ELF-1 (cell line): ENCODE measurements at places on chromosomes 1 and 21.
A peak's percentile ranks its signal among the peaks of the same experiment; 100 is the strongest.

DNA sequence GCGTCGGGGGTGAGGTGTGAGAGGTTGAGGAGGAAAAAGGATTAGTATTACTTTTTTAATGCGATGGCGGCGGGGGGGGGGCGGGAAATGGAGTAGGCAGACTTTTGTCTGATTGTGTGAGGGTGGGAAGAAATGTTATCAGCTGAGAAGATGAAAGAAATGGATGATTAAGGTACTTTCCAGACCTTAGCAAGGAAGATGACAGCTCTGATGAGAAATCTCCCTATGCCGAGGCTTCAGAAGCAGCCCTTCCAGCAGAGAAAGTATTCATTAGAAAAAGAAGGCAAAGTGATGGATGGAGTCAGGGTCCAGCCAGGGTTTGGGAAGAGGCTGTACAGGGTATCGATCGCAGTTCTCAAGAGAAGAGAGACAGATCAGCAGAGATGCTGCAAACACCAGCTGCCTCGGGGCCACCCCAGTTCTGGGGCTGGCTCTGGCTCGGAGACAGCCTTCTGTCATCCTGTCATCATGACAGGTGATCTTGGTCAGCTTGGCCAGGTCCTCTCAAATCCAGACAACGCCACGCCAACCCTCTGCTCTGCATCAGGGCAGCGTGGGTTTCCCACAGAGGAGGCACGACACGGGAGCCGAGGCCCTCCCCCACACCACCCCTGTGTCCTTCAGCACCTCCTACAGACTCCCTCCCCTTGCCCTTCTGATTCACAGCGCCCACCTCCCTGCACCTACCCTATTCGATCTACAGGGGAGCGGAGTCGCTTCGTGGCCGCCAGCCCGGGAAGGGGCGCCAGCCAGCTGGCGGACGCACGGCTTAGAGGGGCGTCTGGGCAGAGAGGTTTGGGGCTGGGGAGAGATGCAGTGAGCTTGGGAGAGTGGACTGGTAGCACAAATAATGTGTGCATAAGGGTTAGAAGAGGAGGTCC, 674 bp upstream of the ATXN7L2 start:
- peak; percentile 80 for DNase-seq

DNA sequence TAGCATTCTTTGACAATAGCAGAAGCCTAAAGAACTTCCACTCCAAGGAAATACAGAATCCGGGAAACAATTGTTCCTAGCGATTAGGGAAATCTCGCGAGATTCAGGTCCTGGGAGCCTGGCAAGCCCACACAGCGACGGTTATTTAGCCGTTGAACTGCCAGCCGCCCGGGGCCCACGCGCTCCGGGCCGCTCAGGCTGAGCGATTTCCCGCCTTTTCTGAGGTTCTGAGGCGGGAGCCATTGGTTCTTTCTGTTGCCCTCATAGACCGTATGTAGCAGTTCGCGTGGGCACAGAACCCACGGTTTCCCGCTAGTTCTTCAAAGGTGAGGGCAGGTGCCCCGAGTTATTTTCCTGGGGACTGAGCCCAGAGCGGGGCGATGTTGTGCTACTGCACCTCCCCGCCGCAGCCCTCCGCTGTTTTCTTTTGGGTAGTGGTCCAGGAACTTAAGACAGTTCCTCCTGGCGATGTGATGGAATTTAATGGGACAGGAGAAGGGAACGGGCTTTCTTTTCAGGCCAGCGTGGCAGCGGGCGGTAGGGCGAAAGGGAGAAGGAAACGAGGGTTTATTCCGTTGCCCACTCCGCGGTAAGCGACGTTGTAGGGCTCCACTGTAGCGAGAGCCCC, at the start of gene SYCP1:
SYCP1 (plus strand) TSS at position 171 of the 628 bp plus-strand sequence. CDS start 602 bp downstream, outside the sequence.
- DNase-seq = peak; percentile 36

DNA sequence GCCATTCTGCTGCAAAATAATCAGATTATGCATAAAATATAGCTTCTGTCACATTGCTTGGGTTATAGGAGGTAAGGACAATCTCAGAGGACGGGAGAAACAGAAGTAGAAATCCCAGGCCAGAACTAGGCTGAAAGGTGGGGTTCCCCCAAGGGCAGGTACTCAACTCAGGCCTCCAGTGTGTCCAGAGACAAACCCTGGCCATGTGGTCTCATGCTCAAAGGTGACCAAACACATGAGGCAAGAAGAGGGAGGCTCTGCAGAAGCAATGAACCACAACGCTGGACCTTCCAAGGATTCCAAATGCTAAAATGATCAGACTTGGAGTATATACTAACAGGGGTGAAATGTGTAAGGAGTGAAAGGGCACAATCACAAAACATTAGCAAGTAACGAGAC, 103.8 kb downstream of the DMRTB1 start:
- DNase-seq = no peak

GRCh38 chr1:87335175-87335884, 6.7 kb downstream of the LMO4 start:
- DNase-seq = peak; percentile 62

GRCh38 chr1:235416662-235417049, 49.4 kb downstream of the TBCE start:
- no peak for DNase-seq

GRCh38 chr1:198641966-198642668, 3.3 kb downstream of the PTPRC start:
- no peak for DNase-seq

DNA sequence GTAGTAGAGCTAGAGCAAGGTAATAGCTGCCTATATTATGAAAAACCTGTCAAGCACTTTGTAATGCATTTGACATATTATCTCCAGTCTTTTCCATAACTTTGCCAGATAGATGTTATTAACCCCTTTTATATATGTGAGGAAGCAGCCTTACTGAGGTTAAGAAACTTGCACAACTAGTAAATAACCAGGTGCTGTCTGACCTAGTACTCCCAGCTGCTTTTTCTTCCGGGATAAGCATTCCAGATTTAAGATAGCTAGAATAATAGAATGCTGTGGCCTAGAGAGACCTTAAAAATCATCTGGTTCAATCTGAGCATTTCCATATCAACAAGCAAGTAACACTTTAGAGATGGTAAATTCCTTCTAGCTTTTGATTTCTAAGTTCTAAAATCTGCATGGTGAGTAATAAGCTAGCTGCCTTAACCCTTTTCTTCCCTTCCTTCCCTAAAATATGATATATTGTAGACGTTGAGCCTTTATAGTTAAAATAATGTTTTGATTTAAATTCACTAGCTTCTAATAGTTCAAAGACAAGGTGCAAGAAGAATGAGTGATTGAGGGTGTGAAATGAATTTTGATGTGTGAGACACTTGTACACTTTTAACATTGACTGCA, 1.8 kb downstream of the SH3GLB1 start:
- no peak for DNase-seq

GRCh38 chr21:28773036-28773435, 219.6 kb downstream of the LTN1 start:
- DNase-seq = no peak

DNA sequence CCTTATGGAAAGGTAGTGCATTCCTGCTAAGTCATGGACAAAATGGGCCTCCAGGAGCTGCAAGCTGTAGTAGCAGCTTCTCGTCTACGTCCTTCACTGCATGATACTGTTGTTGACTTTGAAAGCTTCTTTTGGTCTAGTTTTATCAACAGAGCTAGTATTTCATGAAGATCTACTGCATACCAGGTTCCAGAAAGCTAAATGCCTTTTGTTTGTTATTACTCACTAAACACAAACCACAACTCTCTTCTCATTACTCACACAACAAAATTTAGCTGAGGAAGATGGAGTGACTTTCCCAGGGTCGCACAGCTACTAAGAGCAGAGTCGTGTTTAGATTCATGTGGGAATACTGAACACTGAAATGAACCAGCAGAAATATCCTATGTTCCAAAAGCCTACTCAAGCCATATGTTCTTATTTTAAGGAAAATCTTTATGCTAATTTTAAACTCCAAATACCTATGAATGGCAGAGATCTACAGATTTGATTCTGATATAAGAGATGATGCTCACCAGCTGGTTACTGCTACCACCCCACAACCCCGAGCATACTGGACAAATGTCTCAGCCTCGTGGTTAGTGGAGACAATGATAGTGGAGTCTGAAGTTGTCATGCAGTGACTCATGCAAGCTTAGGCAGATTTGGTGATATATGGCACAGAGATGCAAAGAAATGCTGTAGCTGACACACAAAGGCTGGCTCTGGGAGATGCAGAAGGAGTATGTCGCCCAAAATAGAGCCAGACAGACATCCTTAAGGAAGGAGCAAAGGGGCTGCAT, 20.6 kb downstream of the PGBD2 start:
- no peak for DNase-seq

GRCh38 chr1:161304927-161305866, 4.6 kb downstream of the MPZ start:
- DNase-seq = no peak

GRCh38 chr1:247291833-247292561, 36.1 kb downstream of the VN1R5 start:
- peak; percentile 75 for DNase-seq

- DNase-seq = no peak
These were observed 7.9 kb downstream of the COL6A1 start for GRCh38 chr21:45989355-45990048.

DNA sequence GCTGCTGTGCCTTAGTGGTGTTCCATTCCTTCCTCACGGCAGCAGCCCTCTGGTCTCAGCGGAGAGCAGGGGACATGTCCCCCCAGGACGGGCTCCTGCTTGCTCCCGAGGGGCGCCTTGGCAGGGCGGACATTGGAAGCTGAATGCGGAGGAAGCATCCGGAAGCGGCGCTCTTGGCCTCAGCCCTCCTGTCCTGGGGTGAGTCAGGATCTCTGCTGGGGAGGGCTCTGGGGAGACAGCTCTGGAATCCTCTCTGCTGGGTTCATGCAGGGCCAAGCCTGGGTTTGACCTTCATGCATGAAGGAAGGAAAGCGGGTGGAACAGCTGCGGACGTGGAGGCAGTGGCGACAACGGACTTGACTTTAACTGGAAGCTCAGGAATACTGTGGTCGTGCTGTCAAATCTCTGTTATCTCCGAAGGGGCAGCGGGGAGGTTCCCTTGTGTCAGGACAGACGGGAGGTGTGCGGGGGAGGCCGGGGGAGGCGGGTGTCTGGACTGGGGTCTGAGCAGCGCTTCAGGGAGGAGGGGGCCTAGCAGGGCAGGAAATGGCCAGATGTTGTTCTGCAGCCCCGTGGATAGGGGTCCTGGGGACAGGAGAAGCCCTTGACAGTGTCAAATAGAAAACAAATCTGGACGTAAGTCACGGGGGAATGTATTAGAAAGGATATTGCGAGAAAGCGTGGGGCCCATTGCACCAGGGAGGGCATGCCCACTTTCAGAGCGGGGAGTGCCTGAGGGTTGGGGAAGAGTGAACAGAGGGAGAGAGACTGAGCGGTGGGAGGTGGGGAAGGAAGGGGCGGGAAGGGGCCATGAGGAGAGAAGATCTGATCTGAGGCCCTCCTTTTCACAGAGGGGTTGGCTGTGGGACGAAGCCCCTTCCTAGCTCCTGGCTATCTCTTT, 26.6 kb downstream of the CRYAA start:
- no peak for DNase-seq

- no peak for DNase-seq
These were observed 19.5 kb downstream of the ST7L start for GRCh38 chr1:112599477-112599876.

GRCh38 chr21:14678973-14679574, 133.0 kb upstream of the SAMSN1 start:
- DNase-seq = no peak

GRCh38 chr1:198830412-198830811, 191.6 kb downstream of the PTPRC start:
- no peak for DNase-seq

DNA sequence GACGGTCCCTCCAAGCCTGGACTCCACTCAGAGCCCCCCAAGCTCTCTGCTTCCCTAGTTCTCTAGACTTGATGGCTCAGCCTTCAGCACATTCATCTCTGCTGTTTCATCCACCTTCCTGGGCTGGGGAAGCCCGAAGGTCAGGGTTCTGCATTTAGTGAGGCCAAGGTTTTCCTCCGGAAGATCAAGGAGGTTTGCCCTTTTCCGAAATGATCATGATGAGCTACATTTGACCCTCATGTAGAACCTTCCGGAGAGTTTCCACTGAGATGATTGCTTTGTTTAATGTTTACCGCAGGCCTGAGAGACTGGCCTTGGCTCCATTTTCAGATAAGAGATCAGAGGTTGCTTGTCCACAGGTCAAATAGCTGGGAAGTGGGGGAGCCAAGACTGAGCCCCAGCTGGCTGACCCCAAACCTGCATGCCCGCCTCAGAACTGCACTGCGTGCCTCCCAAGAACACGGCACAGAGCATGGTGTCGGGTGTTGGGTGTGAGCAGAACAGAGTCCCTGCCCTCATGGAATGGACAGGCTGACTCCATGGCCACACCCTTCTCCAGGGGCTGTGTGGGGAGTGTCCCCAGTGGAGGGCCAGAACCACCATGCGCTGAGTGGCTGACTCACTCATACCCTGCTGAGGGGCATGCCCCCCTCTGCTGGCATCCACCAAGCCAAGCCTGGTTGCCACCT, 200.8 kb upstream of the TMEM51 start:
- no peak for DNase-seq

DNA sequence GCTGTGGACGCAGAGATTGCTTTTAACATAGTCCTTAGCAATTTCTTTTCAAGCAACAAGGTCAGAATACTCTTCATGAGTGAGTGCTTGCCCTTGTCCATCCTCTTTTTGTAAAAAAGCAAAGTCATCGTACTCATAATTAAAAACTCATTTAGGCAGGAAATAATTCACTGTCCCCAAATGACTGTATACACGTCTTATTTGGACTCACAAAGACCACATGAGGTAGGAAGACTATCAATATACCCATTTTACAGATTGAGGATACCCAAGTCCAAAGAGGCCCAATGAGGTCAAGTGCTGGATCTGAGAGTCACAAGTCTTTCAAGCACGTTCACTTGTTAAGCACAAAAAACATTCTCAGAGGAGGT, 13.2 kb downstream of the ITPKB start:
- DNase-seq = no peak

DNA sequence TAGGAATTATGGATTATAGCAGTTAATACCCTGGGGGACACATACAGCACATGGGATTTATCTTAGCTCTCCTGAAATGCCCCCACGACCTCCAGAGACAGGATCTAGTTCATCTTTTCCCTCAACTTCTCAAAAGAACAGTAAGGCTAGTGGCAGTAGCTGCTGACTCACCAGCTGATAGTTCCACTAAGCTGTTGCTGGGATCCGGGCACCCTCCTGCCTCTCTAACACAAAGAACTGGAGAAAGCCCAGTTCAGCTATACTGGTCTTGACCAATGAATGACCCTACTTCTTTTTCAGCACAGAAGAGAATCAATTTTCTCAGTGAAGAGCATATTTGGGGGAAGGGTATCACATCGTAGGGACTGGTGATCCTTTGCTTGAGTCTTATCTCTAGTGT, 84.1 kb downstream of the PGBD5 start:
- no peak for DNase-seq

DNA sequence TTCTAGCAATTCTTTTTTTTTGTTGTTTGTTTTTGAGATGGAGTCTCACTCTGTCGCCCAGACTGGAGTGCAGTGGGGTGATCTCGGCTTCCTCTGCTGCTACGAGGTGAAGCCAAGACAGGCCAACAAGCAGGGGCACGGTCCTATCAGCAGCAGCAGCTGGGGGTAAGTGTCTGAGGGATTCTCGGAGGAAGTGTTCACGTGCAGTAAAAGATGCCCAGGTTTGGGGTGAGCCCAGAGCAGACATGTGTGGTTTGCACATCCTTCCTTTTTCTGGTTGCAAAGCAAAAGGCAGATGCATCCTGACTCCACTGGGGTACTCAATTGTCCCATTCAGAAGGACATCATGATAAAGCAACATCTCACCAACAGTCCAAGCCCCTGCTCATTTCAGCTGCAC, 27.7 kb downstream of the PIGP start:
- no peak for DNase-seq

- DNase-seq = no peak
These were observed 450.6 kb downstream of the TTLL7 start for GRCh38 chr1:83548311-83548710.
